ENCODE measurements at places on chromosomes 7 and 10.

GRCh38 chr7:35729061-35729783 is 34.3 kb upstream of the HERPUD2 start:
- DNase-seq, result peak; percentile 50

- peak; percentile 59 for DNase-seq
Measured at GRCh38 chr10:113520690-113521474, 32.0 kb upstream of the HABP2 start.

- DNase-seq, result no peak
Measured at GRCh38 chr10:109934958-109935793, 11.9 kb upstream of the XPNPEP1 start.

DNA sequence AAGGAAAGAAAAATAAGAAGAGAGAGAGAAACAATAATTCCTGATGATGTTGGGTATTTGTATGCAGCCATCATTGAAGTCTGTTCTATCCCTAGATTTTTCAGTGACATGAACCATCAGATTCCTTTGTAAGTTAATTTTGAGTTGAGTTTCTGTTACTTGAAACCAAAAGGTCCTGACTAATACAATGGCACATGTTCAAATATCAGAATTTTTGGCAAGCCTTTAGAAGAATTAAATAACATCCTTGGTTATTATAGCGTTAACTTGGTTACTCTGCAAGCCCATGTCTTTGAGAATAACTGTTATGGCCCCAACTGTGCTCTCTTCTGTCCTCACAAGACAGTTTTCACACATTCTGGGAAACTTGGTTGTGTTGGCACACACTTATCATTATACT is 66.5 kb downstream of the SYPL1 start:
- DNase-seq, result no peak

GRCh38 chr7:15682111-15682510 is 4.4 kb downstream of the MEOX2 start:
- no peak for DNase-seq

- no peak for DNase-seq
Measured at GRCh38 chr7:91866599-91867148, 13.8 kb downstream of the MTERF1 start.

DNA sequence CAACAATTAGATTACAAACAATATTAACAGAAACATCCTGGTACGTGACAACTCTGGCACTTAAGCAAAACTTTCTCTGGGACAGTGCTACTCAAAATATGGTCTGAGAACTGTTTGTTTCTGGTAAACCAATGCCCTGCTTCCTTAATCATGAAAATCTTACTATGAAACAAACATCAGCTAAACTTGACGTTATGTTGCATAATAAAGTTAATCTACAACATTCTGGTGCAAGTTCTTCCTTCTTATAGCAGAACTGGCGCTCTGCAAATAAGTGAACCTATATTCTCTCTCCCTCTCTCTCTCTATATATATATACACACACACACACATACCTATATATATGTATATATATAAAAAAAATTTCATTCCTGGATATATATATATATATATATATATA is 7.8 kb downstream of the C7orf33 start:
- DNase-seq, result no peak

DNA sequence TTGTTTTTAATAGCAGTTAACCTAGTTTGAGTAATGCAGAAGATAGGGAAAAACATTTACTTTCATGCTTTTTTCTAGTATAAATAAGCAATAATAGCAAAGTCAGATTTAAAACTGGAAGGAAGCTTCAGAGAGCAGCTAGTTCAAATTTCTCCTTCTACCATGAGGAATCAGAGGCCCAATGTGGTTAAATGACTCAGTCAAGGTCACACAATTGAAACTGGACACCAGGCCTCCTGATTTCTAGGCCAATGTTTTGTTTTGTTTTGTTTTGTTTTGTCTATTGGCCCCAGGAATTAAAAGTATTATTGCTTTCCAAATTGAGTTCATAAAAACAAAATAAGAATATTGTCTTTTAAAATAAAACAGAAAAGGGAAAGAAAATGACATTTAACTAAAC is 122.3 kb downstream of the TRIL start:
- DNase-seq, result no peak

- no peak for DNase-seq
Measured at GRCh38 chr10:87966459-87966858, 103.0 kb downstream of the PTEN start.

DNA sequence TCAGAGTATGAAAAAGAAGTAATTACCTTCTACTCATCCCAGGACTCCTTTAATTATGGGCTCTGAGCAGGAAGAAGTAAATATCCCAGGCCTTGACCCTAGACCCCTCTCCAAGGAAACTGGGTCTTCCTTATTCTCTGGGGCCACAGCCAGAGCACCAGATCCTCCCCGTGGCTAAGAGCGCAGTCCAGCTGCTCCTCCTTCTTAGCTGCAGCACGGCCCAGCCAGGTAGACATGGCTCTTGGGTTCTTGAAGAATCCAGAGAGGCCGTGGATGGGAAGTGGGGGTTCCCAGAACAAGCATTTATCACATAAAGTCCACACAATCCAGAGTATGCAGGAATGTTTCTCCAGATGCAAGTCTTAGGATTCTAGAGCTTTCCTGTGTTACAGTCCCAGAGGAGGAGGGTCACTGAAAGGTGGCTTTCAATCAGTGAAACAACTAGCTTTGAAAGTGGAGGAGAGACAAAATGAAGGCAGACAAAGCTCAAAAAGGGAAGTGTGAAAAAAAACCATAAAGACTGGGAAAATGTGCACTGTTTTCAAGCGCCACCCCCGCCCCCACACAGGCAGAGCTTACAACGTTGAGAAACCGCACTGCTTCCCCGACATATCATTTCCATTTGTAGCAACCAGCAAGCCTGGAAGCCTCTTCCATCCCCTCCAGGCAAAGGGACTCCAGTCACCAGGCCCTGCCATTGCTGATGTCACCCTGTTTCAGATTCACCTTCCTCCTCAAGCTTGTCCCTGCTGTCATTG is 396.5 kb upstream of the MKI67 start:
- no peak for DNase-seq

Measured in hematopoietic multipotent progenitor cell treated with erythropoietin and hydrocortisone succinate and interleukin-3 and kit ligand, for 8 days (in vitro differentiated cells).